ENCODE measurements at places on chromosomes 3 and 15.

GRCh38 chr3:171768281-171768900, 41.9 kb downstream of the PLD1 start:
- no peak for DNase-seq

DNA sequence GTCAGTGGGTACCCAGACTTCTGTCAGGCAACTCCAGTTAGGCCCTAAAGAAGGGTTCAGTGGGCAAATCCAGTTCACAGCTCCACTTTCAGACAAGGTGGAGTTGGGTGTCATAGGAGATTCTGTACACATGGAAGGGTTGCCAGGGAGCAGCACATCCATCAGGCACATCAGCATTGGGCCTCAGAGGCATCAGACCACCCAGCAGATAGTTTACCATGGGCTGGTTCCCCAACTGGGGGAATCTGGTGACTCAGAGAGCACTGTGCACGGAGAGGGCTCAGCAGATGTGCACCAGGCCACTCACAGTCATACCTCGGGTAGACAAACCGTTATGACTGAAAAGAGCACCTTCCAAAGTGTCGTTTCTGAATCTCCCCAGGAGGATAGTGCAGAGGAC, 27.2 kb downstream of the SYNM start:
- no peak for DNase-seq

GRCh38 chr15:64163659-64164362, 989 bp upstream of the PPIB start:
- no peak for DNase-seq

GRCh38 chr15:37015451-37015850, 84.9 kb downstream of the MEIS2 start:
- no peak for DNase-seq

DNA sequence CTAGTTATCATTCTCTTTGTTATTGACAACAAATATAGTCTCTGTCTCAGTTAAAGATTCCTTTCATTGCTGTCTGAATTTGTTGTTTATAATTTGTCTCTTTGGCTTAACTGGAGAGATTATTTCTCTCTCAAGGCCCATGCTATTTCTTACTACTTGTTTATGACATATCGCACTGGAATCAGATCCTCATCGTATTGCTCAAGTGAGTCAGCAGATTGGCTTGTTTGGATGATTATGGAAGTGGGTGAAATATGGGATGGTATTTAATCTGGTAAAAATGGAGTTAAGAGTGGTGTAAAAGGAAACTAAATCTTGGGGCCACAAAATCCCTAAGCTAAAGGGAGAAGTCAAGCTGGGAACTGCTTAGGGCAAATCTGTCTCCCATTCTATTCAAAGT, 613.1 kb downstream of the SI start:
- no peak for DNase-seq

GRCh38 chr15:84668221-84668982, 10.4 kb upstream of the NMB start:
- no peak for DNase-seq

- DNase-seq: no peak
These were observed 76.4 kb downstream of the SPSB4 start for GRCh38 chr3:141127344-141128125.

GRCh38 chr15:59996298-59997041, 7.6 kb upstream of the FOXB1 start:
- no peak for DNase-seq

GRCh38 chr3:156983559-156983958, 157.4 kb downstream of the LEKR1 start:
- DNase-seq: no peak

DNA sequence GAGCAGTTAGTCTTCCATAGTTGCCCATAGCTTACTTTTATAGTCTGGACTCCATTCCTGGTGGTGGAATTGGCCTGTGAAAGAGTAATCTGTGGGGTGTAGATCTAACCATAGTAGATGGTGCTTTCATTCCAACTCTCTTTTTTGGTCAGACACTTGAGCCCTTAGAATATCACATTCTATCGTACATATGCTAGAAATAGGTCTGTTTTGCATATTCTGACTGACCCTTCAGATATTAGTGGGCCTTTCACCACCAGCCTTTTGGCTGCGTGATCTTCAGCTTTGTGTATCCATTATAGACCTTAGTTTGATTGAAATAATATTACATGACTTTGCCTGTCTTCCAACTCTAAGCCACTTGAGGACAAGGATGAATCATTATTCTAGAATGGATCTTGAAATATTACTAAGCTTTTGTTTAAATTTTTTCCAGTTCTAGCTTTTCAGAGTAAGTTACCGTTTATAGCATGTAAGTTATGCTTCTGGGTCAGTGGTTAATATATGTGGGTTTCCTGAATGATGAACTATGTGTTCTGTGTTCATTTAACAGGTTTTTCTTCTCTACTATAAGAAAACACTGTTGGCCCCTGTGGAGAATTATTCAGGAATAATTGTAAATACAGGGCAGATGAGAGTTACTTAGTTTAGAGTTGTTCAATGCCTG, 8.7 kb downstream of the RAB7A start:
- no peak for DNase-seq

DNA sequence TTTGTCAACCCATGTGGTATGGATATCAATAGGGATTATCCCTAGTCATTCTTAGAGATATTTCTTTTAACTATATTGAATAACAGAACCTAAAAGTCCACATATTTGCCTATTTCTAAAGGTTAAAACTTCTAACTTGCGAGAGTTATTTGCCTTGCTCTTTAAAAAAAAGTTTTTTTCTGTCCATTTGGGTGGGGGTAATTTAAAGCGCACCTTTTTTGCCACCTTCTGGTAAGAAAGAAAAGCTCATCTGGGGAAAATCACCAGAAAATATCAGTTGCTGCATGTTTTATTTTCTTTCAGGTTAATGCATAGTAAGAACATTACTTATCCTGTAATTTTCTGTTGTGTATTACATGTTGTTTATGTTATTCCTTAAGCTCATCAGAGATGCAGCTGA, 242.0 kb upstream of the GOLGA6L4 start:
- no peak for DNase-seq

- no peak for DNase-seq
These were observed 100.8 kb downstream of the CPN2 start for GRCh38 chr3:194250098-194251002.

DNA sequence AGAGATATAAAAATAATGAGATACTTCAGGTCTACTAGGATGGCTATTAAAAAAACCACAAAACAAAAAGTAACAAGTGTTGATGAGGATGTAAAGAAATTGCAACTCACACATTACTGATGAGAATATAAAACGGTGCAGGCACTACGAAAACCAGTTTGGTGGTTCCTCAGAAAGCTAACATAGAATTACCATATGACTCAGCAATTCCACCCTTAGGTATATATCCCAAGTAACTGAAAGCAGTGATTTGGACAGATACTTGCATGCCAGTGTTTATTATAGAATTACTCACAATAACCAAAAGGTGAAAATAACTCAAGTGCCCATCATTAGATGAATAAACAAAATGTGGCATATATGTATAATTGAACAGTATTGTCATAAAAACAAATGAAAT, 87.5 kb upstream of the MELTF start:
- DNase-seq: no peak

GRCh38 chr3:39870706-39871105, 61.3 kb downstream of the MYRIP start:
- no peak for DNase-seq

- DNase-seq: no peak
These were observed 23.2 kb downstream of the SELENOT start for GRCh38 chr3:150626148-150626930.

DNA sequence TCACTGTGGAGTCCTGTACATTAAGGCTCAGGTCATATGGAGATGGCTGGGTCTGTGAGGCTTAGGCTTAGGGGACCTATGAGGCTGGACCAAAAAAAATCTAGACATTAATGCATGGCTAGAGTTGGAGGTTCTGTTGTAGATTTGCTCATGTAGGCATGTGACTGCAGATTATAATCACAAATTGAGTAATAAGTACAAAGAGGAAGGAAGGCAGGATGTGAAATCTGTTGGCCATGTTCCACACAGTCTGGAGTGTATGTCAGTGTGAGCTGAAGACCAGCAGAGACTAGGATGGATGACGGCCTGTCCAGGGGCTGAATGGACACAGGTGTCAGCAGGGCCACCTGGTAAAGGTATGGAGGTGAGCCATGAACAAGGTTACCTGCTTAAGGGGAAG, at the start of gene ST3GAL6:
Gene ST3GAL6, plus strand, starts transcription at position 265 of the 400 bp plus-strand sequence. CDS start 5,101 bp downstream, outside the sequence.
- no peak for DNase-seq

DNA sequence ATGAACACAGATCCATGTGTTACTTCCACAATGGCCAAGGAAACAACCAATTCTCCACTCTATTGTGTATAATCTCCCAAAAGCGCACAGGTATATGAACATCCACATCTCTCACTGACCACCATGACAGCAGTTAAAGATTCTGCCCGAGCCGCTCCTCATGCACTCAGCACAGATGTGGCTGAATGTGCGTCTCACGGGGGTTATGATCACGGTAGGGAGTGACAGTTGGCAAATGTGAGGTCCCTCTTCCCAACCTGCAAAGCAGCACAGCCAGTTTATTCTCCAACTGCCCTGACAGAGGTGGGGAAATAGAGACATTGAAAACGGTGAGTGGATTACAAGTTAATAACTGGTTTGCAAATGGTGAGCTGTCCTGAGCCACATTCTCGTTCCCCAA, 17.6 kb downstream of the FOXP1 start:
- no peak for DNase-seq

DNA sequence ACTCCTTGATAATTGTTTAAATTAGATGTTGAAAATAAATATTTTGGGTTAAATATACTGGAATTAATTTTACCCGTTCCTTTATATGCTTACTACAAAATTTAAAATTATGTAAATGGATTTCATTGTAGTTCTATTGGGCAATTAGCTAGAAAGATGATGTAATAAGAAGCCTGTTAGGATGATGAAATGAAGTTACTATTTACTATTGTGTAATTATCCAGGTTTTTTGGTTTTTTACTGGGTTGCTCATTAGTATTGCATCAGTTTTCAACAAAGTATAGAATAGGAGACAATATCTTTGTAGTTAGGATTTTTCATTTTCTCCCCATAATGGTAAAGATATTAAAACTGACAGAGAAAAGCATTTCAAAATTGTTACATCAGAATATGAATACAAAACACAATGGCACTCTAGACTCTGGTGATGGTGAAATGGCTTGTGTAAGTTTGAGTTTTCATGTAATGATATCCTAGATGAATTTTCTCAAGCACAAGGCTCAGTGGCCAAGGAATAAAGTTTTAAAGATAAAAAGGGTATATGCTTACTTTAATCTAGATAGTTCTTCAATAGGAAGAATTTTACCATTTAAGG, 222.0 kb downstream of the P3H2 start:
- no peak for DNase-seq

- DNase-seq: no peak
These were observed 982 bp downstream of the TAGLN3 start for GRCh38 chr3:111999484-112000324.

- DNase-seq: no peak
These were observed 90.6 kb downstream of the IQSEC1 start for GRCh38 chr3:12982619-12983101.

DNA sequence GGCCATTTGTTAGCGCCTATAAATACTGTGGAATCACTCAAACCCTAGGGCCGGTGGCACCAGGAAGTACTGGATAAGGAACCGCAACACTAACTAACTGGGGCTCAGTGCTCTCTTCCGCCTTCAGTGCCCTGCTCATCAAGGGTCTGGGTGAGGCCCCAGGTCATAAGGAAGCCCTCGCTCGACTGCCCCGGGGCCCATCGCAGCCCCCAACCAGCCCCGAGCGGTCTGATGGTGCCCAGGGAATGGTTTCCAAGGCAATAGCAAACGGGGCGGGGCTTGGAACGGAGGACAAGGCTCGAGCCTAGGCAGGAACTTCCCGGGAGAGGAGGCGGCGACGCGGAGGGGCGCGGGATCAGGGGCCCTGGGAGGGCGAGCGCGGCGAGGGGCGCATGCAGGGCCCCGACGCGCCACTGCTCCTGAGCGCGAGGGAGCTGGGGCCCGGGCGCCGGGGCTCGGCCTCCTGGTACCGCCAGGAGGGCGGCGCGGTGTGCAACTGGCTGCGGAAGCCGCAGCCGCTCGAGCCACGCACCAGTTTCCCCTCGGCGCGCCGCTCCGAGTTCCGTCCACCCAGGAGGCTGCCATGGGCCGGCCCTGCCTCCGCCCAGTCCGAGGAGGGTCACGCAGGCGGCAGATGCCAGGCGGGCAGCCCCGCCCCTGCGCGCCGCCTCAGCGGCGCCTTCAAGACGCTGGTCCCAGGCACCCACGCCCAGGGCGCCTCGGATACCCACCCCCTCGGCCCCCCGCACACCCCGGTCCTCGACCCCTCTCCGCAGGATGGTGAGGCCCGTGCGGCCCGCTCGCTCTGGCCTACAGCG, at the start of gene TTLL3:
Gene TTLL3, plus strand, starts transcription at position 648 of the 818 bp plus-strand sequence. CDS start 400 bp downstream, outside the sequence.
- peak; percentile 23 for DNase-seq

DNA sequence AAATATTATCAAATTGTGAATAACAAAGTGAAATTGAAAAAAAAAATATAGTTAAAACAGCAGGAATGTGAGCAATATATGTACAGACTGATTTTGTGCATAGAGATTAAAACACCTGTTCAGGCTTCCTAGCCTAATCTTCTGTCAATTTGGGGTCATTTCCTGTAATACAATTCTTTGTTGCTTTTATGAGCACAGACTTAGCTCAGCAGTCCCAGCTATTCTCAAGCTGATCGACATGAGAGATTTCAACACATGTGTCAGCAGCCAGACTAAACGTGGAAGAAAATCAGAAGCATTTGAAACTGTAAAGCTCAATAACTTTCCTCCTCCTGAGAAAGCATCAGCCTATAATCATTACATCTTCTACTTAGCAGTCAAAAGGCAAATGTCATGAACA, 1.6 kb upstream of the FHIT start:
- DNase-seq: no peak

- no peak for DNase-seq
These were observed 258.6 kb downstream of the RORA start for GRCh38 chr15:60970246-60971170.

DNA sequence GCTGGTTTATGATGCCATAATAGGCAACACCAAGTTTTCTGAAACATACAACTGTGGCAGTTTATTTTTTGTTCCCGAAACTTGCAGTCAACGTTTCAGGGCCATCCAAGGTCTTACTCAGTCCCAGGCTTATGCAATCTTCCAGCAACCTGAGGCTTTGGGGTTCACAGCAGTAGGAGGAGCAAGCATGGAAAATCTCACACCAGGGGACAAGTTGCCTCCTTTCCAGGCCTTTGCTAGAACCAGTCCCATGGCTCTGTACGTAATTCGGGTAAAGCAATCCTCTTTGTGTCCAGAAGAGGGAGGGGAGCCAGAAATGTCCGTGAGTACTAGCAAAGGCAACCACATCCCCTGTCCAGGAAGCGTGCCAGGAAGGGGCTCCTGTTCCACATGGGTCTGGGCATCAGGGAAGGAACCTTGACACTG, 4.7 kb upstream of the FAM240A start:
- no peak for DNase-seq

- no peak for DNase-seq
These were observed 29.2 kb upstream of the CYP11A1 start for GRCh38 chr15:74396445-74397238.
